ENCODE measurements at places on chromosomes 6 and 20.

DNA sequence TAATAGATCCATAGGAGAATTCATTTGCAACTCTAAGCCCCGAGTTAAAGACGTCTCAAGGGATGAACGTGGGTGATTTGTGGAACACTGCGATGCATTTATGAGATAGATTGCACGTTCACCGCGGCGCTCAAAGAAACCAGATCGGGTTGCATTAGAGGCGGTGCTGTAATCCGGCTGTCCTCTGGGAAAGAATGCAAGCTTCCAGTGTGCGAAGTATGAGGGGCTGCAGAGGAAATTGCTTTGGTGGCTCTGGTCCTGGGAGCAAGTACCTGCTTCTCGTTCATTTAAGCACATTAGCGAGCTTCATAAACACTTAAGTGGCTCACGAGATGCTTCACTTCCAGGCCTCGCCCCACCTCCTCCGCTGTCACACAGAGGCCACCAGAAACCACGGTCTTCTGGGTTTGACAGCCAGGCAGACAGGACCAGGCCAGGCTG, 182.3 kb downstream of the CDH4 start:
- no peak for DNase-seq

DNA sequence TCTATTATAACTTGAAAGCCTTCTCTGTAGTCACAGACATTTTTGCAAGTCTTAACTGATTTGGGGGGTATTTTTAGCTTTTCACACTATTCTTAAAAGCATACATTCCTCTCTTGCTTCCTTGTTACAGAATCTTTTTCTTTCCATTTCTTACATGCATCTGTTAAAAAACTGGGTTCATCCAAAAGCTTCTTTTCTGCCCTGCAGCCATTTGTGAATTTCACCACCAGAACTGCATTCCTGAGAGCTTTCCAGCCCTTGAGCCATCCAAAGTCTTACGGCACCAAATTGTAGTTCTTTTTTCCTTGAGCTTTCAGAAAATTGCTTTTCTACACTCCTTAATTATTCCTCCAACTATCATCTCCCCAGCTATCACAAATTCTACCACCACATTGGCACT, 19.7 kb upstream of the GSTA4 start:
- DNase-seq: no peak

DNA sequence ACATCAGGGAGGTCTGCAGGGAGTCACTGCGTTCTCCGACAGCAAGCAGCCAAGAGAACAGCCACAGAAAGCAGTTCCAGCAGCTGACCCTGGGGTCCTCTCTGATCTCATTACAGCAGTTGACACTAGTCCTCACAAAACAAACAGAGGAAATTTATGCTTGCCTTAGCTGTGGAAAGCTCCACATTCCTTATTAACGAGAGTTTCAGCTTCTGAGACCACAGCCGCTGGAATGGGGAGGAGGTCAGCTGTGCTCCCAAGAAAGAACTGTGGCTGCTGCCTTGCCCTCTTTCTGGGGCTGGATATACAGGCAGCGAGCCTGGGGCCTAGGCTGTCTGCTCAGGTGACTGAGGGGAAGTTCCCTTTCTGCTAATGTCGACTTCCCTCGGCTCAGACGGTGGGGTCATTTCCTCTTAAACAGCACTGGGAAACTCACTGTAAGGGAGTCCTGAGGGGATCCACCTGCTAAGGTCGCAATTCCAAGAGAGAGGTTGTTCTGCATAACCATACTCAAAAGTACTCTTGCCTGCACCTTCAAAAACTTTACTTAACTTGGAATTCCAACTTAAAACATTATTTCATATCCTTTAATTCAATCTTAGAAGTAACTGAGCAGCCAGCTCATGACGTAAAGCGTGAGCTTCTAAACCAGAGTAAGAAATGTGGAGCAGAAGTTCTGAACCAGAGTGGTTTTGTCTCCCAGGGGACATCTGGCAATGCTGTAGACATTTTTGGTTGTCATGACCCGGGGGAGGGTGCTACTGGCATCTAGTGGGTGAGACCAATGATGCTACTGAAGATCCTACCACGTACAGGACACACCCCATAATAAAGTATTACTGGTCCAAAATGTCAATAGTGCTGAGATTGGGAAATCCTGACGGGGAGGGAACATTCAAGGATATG, 80.3 kb downstream of the BACH2 start:
- peak; percentile 64 for DNase-seq

DNA sequence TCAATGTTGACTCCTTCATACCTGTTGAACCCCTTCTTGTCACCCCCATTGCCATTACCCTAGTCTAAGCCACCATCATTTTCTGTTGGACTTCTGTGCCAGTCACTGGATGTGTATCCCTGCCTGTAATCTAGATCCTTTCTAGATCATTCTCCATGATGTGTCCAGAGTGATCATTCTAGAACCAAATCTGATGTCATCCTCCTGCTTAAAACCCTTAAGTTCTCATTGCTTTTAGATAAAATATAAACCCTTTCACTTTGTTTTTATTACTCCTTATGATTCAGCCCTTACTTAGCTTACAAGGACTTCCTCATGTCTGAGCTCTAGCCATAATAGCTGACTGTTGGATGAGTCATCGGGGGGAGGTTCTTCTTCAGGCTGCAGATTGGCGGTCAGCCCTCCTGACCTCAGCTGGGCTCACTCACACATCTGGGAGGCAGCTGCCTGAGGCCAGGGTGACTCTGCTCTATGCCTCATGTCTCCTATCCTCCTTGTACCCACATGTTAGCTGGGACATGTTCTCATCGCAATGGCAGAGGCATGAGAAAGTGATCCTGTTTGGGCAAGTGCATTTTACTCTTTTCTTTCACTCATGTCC, 287.6 kb downstream of the ESR1 start:
- DNase-seq: peak; percentile 45

DNA sequence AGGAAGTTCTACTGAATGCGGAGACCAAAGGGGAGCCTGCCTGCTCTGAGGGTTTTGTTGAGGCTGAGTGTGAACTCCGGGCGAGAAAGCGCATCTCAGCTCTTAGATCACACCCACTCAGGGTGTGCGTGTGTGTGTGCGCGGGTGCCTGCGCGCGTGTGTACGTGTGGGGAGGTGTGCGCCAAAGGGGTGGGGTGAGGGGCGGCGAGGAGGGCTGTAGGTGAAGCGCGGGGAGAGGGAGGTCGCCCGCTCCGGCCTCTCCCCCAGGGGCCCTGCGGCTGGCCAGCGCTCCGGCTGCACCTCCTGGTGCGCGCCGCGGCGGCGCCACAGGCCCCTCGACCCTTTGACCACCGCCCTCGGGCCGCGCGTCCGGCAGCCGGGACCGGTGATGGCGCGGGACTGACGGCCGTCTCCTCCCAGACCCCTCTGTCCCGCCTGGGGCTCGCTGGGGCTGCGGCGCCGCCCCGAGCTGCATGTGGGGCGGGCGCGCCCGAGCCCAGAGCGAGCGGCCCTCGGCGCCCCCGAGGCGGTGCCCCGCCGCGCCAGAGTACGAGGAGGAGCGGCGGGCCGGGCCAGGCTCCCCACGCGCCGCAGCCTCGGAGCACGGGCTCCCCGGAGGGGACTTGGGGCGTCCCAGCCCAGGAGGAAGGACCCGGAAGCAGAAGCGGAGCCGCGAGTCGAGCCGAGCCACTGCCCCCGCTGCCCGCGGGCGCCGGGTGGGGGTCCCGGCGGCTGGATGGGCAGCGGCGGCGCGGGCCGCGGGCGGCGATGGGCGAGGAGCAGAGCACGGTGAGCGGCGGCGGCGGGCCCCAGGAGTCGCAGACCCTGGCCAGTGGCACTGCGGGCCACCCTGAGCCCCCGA, at the start of gene RNF217:
RNF217 (plus strand) TSS at position 661 of the 862 bp plus-strand sequence; CDS start at position 769, 108 bp downstream.
- DNase-seq: peak; percentile 79

DNA sequence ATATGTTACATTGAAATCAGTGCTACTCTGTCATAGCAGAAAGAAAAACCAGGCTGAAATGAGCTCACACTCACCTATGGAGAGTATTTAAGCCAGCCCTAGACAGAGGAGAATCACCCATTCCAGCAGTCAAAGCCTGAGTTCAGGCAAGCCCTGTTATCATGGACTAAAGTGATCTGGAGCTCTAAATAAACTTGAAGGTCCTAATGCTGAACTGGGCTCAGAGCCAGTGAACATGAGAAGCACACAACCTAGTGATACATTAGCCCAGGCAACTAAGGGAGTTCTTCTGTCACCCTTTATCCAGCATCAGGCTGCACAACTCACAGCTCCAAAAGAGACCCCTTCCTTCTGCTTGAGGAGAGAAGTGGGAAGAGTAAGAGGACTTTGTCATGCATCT, 425.0 kb downstream of the COL12A1 start:
- DNase-seq: no peak

DNA sequence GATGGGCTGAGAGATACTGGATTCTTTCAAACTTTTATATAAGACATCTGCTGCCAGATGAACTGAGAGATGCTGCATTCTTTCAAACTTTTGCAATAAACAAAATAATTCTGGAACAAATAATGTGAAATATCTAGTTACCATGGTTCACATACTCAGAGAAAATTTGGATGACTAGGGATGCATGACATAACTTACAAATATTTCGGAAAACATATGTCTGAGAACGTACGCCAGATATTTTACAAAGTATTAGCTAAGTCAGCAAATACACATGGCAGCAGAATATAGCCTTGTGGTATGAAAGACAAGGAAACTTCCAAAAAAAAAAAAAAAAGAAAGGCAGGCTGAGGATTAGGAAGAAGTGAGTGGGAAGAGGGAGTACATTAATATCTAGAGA, 113.3 kb upstream of the TRAF3IP2 start:
- no peak for DNase-seq

DNA sequence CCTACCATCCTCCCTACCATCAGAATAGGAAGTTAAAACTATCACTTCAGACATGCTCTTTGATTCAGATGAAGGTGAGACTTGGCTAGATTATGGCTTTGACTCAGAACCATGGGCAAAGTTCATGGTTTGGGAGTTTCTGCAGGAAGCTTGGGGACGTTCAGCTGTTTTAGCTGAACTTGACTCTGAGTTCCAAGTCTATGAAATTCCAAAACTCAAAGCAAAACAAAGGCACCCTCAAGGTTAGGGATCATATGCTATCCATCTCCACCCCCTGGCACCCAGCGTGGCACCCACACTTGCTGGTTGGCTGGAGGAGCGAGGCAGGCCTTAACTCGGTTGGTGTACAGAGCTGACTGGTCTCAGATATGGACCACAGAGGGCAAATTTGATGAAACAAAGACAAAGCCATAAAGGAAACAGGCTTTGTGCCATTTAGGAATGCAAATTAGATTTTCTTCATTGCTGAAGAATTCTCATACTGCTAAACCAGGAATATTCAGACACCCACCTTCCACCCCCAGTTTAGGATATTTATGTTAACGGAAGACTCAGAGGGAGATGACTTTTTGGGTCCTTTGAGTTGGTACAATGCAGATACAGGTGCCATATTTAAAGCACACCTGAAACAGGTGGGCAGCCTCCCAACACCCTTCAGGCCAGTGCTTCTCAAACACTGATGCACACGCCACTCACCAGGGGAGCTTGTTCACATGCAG, 88.4 kb upstream of the SLC22A16 start:
- DNase-seq: no peak

DNA sequence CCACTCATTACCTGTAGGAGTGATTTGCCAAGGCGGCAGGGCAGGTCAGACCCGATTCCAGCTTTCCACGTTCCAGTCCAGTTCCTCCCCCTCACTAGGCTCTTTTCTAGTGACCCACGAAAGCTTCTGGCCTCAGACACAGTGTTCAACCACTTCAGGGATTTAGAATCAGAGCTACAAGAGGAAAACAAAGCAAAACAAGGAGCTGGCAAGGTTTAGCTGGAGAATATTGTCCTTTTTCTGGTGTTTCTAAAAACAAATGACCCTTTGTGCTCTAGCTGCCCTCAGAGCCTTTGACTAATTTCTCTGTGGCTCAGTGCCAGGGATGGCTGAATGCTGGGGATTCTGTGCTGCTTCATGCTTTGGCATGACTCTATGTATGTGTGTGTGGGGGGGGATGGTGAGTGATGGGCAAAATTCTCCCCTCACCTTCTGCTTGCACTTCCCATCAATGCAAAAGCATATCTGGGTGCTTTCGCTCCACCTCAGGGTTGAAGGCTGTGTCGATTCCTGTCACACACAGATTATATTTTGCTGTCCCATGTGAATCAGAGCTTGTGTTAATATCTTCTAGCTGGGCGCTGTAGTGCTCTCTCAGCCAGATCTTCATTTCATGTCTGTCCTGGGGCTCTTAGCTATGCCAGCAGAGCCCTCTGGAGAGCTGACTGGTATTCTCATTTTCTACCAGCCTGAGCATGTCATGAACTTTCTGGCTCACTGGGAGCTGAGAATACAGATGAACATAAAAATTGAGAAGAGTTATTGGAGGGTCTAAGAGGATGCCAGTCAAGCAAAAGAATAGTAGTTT, 19.3 kb upstream of the NEDD9 start:
- DNase-seq: peak; percentile 66

GRCh38 chr6:3285049-3285639, 26.4 kb downstream of the PSMG4 start:
- DNase-seq: peak; percentile 19
